ENCODE measurements at places on chromosomes 6 and 20.
A peak's percentile ranks its signal among the peaks of the same experiment; 100 is the strongest.

- DNase-seq, result peak; percentile 10
These were observed 15.3 kb upstream of the SRSF6 start for GRCh38 chr20:43442282-43442880.

DNA sequence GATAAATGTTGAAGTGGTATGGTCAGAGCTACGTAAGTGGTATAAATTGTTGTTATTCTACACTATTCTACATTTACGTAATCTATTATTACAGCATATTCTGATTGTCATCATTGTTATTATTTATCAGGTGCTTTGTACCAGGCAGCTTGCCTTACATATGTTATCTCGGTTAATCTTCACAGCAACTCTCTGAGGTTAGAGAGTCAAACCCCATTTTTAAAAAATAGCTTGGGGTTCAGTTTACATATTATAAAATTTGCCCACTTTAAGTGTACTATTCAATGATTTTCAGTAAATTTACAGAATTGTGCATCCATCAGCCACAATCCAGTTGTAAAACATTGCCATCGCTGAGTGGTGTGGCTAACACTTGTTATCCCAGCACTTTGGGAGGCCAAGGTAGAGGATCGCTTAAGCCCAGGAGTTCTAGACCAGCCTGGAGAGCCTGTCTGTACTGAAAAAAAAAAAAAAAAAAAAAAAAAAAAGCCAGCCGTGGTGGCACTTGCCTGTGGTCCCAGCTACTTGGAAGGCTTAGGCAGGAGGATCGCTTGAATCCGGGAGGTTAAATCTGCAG, 35.5 kb downstream of the PPP1R16B start:
- no peak for DNase-seq

DNA sequence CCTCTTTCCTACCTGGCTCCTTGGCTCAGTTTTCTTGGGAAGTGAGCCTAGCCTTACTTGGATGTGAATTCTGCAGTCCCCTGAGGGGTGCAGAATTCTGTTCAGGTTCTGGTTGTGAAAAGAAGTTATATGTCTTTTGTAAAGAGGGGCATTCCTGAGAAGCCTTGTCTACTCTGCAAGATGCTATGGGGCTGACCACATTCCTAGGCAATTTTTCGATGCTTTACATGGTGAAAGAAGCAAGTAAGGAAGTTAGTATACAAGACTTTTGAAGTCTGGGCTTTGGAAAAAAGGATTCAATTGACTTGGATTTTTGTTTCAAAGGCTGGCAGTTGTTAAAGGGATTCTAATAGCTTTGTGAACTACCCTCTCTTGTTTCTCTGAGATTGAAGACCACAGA, 167.9 kb upstream of the STMND1 start:
- no peak for DNase-seq

DNA sequence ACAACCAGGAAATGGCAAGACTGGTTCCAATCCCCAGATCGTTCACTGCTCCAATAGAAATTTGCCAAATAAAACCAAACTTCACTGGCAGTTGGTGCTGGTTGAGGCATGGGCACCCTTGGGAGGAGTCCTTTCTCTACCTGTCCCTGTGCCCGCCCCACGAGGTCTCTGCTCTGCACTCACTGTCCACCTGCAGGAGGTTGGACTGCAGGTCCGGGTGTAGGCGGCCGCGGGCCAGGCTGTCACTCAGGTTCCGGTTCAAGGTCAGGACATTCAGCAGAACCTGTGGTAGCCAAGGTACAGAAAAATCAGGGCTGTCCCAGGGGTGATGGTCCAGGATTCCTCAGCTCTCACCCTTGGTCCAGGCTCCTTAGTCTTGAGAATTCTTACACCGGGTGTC, 22.9 kb downstream of the GGT7 start:
- DNase-seq, result no peak

DNA sequence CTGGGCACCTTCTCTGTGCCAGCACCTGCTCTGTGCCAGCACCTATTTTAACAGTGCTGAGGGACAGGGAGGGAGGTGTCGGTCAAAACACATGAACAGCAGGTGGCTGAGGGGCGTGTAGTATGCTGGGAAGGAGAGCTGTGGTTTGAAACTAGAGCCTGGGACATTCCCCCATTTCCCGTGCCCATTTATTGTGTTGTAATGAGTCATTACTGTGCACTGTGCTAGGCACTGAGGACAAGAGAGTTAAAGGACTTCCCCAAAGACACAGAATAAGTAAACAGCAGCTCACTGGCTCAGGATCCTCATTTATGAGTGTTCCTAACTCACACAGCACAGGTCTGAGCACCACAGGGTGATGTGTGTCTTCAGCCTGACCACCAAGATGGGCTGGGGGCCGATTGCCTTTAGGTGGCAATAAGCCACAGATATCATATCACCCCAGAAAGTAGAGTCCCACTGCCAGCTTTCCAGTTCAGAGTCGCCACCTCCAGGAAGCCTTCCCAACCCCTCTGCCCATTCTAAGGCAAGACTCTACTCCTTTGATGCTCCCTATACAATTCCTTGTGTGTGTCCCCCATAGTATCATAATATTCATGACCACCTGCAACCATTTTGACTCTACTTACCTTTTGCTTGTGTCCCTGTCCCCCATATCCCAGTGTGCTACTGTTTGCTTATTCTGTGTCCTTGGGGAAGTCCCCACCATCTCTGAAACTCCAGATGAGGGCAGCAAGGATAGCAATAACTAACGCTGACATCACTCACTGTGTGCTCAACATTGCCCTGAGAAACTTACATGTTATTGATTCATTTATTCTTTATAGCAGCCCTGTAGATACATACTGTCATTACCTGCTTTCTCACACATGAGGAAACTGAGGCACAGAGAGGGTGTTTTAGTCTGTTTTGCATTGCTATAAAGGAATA, 87.3 kb downstream of the TOX2 start:
- no peak for DNase-seq

- DNase-seq, result no peak
These were observed 214.4 kb upstream of the KCNG1 start for GRCh38 chr20:51237278-51237677.

DNA sequence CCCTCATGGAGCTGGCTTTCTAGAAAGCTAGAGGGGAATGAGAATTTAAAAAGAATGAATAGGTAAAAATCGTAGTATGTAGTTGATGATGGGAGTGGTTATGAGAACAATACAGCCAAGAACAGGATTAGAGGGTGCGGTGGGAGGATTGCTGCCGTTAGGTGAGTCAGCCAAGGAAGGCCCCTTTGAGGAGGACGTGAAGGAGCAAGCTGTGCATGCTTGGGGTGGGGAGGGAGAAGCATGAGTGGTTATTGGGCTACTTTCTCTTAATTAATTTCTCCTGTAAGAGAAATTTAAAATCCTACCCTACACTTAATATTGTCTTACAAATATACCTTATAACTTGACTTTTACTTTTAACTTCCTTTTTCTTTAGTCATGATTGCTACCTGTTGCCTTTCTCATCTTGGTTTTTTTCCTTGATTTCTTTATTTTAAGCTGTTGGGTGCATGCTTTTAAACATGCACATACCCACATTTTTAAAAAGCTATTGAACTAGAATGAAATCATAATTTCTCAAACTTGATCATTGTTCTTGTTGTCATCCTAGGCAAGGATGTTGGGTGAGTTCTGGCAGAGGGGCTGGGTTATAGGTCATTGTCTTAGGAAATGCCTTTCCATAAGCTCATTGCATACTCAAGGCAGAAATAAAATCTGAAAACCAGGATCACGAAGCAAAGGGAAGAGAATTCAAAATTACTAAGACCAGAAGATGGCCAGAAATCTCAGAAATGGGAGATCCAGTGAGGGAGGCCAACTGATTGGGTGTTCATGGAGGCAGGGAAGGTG, 114.5 kb downstream of the TCP11 start:
- DNase-seq, result no peak
